ENCODE measurements at places on chromosomes 7 and 10.

- no peak for DNase-seq
These were observed 26.6 kb upstream of the PSMG3 start for GRCh38 chr7:1596181-1597043.

- DNase-seq = no peak
These were observed 30.4 kb upstream of the TARP start for GRCh38 chr7:38303866-38304265.

GRCh38 chr10:83937161-83937560 is 202.1 kb upstream of the GHITM start:
- DNase-seq = no peak

- DNase-seq = no peak
These were observed 201.8 kb downstream of the LHFPL3 start for GRCh38 chr7:104530251-104530650.

DNA sequence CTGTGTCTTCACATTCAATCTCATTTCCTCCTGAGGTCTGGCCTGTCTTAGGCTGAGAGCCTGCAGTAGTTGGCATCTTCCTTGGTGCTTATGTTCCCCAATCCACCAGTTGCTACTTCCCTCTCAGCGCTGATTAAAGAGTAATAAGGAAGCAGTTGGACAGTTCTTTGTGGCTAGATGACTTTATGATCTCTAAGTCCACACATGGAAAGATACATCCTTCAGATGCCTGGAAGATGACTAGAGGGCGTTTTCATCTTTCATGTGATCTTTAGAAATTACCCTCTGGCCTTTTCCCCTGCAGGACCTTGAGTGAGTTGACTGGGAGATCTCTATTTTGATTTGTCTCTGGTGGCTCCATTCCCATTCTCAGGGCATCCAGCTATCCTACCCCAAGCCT is 204.5 kb downstream of the GRM3 start:
- no peak for DNase-seq

GRCh38 chr7:134058980-134059379 is 68.2 kb upstream of the LRGUK start:
- DNase-seq = no peak

DNA sequence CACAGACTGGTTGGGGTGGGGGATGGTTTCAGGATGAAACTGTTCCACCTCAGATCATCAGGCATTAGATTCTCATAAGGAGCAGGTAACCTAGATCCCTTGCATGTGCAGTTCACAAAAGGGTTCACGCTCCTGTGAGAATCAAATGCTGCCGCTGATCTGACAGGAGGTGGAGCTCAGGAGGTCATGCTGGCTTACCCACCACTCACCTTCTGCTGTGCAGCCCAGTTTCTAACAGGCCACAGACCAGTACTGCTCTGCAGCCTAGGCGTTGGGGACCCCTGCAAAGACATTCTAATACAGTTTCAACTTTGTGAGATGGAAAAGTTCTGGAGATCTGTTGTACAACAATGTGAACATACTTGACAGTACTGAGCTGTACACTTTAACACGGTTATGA is 39.9 kb downstream of the STRA8 start:
- no peak for DNase-seq

DNA sequence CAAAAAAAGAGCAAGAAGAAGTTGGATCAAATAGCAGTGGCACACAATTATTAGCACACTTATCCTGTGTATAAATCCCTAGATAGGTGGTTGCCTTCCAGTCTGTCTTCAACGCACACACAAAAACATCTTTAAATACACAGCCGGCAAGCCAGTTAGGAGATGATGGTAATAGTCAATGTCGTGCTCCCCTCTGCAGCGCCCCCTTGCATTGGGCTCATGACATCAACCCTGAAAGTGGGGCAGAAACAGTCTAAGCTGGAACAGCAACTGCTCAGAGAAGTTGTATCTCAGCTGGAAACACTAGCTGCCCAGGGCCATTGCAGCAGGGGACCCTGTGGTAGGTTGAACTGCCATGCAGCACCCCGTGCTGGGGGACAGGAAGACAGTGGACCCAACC is 179.5 kb upstream of the YAE1 start:
- no peak for DNase-seq

GRCh38 chr7:134954197-134955082 is 31.9 kb upstream of the AGBL3 start:
- peak; percentile 41 for DNase-seq

DNA sequence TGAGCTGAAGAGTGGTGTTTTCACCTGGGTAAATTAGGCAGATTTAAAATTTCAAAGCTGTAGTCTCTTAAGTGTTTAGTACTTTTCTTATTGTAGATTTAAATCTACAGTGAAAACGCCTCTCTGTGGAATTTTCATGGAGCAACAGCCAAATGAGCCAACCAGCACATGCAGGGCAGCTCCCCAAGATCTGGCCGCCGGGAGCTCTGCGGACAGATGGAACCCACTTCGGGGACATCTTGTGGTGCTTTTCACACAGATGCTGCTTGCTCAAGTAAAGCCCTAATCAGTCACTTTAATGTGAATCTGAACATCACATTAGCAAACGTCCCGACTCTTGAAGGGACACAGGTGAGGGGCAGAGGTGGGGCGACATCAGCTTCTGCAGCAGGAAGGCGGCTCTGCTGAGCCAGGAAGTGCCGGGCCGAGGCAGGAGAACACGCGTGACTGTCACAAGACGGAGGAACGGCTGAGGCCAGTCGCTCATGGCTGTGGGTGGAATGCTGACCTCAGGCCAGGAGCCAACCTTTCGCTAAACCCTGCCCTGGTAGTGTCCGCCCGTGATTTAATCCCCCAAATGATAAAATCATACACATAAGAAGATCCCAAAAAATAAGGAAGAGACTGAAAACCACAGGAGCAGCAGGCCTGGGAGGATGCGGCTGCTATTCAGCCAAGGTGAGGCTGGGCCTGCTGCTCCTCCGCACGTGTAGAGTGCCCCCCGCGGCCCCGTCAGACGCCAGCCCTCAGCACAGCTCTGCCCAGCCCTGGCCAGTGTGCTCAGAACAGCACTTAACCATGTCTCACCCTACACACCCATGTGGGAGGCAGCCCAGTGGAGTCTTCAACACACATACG is 256.8 kb downstream of the ZMYND11 start:
- DNase-seq = no peak

DNA sequence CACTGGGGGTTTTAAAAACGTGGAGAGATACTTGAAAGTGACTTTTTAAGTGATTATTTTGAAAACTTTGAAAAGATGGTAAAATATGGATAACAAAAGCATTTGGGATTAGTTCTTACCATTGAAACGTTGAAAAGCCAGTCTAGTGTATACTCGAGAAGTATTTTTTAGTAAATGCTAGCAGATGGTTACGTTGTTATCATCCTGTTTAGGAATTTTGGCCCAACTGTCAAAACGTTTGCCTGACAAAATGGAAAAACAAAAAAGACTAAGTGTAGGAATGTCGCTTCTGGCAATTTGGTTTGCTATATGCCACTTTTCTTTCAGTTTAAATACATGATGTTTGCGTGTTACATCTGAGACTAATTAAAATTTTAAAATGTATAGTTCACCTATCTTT is 1.2 kb downstream of the RBM33 start:
- no peak for DNase-seq

- DNase-seq = no peak
These were observed 85.5 kb upstream of the PRKG1 start for GRCh38 chr10:50988792-50989191.

DNA sequence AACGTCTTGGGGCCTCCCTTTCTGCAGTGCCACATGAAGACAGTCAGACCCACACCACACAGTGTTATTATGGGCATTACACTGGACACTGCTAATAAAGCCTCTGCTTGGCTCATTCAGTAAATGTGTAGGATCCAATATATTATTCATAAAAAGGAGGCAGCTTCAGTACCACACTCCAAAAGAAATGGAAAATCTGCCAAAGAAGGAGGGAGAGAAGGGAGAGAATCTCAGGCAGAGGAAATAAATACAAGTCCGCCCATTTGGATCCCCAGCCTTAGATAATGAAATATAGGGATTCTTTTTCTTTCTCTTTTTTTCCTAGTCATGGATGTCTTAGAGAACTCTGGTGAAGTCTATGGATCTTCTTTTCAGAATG is 162.2 kb downstream of the ELMO1 start:
- no peak for DNase-seq

DNA sequence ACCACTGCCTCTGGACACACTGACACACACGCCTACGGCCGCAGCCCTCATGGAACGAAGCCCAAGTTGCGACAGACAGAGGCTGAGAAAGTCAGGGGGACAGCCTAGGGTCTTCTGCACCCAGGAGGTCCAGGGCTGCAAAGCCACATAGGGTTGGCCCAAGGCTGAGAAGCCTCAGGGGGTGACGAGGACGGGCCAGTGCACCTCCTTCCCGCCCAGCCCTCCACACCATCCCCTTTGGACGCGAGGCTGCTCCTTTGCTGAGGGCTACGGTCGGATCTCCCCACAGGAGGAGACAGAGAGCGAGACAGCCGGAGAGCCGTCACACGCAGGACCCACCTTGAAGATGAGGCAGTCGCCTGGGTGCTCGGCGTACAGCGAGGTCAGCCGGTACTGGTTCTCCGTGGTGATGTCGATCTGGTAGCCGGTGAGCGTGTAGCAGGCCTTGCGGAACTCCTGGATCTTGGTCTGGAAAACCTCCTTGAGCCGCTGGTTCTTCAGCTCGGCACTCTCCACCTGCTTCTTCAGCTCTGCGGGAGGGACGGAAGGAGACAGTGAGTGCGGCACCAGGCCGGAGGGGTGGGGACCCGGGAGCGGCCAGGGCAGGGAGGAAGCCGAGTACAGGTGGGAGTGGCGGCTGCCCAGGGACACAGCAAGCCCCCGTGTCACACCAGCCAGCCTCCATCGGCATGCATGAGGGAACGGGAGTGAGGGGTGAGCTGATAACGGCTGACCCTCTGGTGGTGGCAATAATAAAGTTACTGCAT is 228.0 kb downstream of the ELFN1 start:
- no peak for DNase-seq

GRCh38 chr10:61821153-61821552 is 80.3 kb upstream of the ARID5B start:
- DNase-seq = no peak

DNA sequence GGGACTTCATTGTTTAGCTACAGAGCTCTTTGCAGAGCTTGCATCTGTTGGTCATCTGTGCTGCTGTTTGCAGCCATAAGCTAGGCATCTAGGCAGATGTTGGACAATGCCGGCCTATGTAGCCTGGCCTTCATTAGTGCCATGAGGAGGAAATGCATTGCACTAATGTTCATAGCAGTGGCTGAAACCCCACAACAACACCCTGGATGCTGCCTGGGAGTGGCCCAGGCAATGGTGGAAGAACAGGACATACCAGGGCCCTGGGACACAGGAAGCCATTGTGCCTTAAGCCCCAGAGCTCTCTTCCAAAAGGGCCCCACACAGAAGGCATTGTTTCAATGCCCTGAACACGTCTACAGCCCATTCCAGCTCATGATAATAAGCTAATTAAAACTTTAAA is 131.5 kb upstream of the LYZL1 start:
- no peak for DNase-seq
